HuH-7.5 (cell line): ENCODE measurements at places on chromosomes 6 and 20.
A peak's percentile ranks its signal among the peaks of the same experiment; 100 is the strongest.

- no peak for DNase-seq
Measured at GRCh38 chr6:89562093-89562973, 76.2 kb downstream of the LYRM2 start.

- DNase-seq, result no peak
Measured at GRCh38 chr6:77097940-77098339, 365.4 kb downstream of the HTR1B start.

- DNase-seq, result no peak
Measured at GRCh38 chr20:39123185-39123557, 161.0 kb downstream of the DHX35 start.

- DNase-seq, result no peak
Measured at GRCh38 chr6:4133941-4134838, 1.2 kb downstream of the ECI2 start.

- no peak for DNase-seq
Measured at GRCh38 chr20:48526936-48527335, 300.9 kb downstream of the PREX1 start.

GRCh38 chr20:39871013-39871412, 818.0 kb downstream of the MAFB start:
- no peak for DNase-seq

DNA sequence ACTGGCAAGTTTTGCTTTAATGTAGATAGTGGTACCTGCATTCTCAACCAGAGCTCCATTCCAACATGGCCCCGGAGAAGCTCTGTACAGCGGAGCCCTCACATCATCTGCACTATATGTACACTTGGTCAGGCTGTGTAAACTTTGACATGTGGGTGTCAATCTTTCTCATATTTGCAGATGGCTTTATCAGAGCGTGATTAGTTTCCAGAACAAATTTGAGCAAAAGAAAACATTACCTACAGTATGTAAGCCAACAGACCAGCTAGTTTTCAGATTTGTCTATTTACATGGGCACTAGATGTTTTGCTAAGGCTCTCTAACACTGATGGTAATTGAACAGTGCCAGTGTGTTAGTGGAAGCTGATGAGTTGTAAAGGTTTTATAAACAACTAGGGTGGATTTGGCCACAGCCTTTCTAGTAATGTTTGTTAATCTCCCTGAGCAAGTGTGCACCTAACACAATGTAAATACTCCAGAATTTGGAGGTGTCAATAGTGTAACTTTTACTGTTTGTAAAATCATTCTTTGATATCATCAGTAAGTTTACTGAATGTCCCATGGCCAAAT, 131.8 kb downstream of the FOXA2 start:
- DNase-seq, result no peak

DNA sequence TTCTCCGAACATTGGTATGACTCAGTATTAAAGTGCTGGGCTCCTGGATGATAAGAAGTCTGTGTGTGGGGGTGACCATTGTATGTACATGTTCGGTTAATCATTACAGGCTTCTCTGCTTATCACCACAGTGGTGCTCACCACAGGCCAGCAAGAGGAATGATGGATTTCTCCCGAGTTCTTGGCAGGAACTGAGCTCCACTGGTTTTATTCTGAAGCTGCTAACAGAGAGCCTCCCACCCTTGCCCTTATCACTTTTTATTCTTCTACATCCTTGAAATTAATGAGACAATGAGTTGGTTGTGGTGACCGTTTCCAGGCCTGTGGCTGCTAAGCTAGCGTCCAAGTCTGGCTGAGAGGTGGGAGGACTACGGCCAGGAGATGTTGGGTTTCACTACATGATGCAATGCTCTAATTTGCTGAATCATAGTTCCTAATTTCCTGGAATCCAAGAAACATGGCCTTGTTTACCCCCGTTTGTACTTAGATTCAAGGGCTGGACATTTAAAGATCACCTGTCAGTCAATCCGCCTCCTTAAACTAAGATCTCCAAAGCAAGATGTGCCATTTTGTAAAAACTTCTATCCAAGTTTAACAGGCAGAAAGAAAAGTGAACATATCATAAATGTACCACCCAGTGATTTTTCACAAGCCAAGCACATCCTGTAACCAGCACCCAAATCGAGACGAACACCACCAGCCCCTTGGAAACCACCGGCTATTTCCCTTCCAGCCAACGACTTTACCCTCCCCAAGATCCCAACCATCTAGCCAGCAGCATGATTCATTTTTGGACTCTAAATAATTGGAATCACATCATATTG, 172.5 kb downstream of the FOXA2 start:
- peak; percentile 53 for DNase-seq

DNA sequence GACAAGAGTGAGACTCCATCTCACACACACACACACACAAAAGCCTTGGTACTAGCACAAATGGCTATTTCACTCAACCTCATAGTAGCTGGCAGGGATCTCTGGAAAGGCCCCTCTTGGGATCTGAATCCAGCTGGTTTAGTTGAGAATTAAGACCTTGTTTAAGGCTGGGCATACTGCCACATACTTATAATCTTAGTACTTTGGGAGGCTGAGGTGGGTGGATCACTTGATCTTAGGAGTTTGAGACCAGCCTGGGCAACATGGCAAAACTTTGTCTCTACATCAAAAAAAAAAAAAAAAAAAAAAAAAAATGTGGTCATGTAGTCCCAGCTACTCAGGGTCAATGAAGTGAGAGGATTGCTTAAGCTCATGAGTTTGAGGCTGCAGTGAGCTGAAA, 628.3 kb downstream of the MMUT start:
- DNase-seq, result no peak

DNA sequence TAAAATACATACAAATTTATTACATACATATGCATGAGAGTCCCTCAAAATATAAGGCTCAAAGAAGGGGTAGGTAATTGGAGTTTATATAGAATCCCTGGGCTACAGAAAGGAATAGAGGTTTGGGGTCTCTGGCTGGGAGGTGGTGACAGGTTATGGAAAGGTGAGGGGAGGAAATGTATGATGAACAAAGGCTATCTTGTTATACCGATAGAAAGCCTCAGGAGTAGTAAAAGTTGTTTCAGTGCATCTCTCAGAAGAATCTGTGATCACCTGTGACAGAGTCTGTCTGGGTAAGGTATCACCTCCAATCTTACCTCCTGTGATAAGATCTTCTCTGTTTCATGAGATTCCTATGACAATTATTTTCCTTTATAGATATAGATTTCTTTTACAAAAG, 252.9 kb upstream of the AGPAT4 start:
- no peak for DNase-seq

GRCh38 chr20:35699957-35700624, 886 bp downstream of the ROMO1 start:
- no peak for DNase-seq

DNA sequence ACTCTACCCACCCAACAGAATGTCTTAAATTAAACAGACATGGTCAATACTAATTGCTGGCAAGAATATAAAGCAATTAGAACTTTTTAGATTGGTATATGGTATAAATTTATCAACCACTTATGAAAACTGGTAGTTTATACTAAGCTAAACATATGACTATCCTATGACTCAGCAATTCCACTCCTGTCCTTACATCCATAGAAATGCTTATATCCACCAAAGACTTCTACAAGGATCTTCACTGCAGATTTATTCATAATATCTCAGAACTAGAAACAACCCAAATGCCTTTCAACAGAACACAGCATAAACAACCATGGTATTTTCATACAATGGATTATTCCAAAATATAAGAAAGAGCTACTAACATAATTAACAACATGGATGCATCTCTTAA, 4.6 kb downstream of the ZNF184 start:
- no peak for DNase-seq

GRCh38 chr6:83051377-83052172, 14.1 kb downstream of the UBE3D start:
- no peak for DNase-seq

DNA sequence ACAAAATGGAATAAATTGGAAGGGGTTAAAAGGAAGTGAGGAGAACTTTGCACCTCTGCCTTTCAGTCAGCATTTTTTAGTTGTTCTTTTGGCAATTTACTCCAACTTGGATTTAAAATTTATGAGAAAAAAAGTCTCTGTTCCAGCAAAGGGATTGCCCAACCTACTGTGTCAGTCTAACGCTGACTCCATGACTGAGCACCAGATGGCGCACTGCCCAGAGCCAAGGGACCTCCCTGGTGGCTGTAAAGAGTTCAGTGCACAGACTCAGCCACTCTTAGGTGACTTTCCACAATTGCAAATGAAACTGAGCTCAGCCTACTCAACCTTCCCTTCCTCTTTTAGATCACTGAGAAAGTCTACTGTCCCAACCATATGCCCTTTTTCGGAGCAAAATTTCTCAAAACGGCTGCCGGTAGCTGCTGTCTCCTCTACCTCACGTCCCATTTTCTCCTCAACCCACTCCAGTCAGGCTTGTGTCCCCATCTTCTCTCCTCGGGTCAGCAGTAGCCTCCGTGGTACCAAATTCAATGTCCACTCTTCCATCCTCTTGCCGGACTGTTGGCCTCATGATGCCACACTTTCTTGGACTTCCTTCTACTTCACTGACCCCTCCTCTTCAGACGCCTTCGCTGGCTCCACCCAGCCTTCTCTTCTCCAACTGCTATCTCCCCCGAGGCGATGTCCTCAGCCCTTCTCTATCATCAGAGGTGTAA, 38.7 kb downstream of the GSTA2 start:
- peak; percentile 28 for DNase-seq

- DNase-seq, result no peak
Measured at GRCh38 chr20:846894-847278, 13.4 kb downstream of the FAM110A start.

DNA sequence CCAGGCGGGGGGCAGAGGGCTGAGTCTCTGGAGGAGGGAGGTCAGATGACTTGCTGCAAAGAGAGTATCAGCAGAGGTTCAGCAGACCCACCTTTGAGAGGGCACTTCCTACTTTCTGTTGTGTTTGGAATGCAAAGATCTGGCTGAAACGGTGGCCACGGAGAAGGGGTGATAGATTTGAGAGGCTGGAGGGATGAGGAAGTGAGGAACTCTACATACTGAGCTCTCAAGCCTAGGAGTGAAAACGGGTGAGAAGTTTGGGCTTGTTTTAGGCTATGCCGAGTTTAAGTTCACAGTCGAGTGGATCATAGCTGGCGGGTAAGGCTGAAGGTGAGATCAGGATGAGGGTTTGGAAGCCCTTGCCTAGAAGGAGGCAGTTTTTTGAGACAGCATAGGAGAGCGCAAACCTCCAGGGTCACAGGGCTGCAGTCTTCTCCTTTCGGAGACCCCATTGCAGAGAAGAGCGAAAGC, 477 bp upstream of the ITPA start:
- DNase-seq, result no peak

GRCh38 chr6:21726676-21727075, 133.1 kb downstream of the SOX4 start:
- DNase-seq, result no peak

DNA sequence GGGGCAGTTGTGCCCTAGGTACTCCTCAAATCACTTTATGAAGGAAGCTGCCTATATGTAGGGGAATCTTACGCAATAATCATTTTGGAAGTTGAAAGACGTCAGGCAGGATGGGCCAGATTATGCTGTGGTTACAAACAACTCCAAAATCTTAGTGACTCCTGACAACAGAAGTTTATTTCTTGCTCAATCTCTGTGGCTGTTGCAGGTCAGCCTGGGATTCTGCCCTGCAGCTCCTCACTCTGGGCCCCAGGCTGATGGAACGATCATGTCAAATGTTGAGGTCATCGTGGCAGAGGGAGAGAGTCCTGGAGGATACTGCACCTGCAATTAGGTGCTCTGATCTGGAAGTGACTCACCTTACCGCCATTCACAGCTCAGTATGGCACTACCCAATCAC, 88.4 kb downstream of the ZDHHC14 start:
- DNase-seq, result no peak

DNA sequence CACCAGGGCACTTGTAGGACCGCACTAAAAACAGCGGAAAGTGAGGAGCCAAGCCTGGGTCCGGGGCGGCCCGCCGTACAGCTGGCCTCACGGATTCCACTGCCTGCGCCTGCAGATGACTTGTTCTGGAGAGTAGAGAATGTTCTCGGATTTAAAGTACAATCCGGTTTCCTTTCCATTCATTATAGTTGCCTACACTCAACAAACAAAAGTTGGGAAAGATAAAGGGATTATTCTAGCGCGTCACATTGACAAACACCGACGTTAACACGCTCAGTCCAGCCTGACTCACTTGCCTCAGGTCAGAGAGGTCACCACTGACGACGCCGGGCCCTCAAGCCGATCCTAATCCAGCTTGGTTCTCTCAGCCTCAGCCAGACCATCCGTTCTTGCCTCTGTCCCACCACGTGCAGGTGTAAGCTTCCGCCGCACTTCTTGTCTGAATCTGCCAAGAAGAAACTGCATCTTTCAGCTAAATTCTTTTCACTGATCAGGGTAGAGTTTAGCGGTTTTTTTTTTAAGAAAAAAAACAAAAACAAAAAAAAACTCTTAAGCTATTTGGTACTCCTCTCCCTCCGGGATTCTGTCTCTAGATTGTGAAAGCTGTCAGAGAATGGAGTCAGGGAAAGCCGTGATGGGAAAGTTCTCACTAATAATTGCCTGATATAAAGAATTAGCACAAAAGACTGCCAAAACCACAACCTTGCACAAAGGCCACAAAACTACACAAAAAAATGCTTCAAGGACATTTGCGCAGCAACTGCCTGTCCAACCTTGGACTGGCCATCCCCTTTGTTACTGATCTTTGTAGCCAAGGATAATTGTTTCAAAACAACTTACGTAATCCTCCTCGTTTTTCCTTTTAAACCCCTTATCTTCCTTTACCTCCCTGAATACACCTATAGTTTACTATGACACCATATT, 1.1 kb upstream of the PHF10 start:
- peak; percentile 71 for DNase-seq

- DNase-seq, result no peak
Measured at GRCh38 chr6:46265373-46265772, 94.6 kb upstream of the ENPP5 start.

DNA sequence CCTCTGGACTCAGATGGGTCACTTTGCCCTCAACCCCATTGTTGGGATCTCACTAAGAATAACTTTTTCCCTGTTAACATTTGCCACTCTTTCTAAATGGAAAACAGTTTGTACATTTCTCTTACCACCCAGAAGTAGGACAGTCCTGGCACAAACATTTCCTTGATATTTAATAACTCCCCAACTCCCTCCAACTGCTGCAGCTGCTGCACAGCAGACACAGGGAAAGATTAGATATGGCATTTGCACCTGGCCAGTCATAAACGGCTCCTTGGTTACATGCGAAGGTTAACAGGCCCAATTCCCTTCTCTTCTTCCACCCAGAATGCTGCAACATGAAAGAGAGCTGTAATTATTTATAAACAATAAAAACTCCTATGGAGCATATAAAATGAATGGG, 55.9 kb upstream of the SOX4 start:
- no peak for DNase-seq

DNA sequence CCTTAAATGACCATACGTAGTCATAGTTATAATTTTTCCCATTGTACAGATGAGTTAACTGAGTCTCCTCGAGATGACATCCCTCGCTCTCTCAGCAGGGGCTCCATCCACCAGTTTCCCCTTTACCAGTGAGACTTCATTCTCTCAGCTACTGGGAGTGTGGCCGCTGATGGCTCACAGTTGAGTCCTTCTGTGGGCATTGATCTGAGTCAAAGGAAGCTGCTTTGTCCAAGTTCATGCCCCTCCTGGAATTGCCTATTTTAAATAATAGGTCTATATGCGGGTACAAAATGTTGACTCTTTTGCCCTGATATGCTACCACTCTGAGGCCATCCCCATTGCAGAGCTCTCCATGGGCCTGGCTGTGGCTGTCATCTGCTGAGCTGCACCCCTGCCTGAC, 14.8 kb upstream of the CST1 start:
- no peak for DNase-seq
